ENCODE measurements at places on chromosomes 3 and 15.

DNA sequence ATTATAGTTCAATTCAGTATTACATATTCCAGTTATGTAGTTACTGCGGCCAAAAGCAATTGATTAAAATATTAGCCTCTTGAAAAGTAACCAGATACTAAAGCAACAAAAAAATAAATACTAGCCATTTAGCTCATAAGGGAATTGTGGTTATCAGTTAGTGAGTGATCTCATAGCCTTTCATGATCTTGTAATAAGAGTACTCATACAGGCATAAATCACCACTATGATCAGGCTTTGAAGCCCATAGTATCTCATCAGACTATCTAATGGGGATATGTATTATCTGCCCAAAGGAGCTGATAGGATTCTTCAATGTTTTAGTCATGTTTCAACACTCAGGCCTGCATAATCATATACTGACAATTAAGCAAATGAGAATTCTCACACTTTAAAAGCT lies 184.1 kb upstream of the CCDC54 start:
- DNase-seq = no peak

GRCh38 chr15:87500240-87500639 lies 756.3 kb downstream of the NTRK3 start:
- peak; percentile 42 for DNase-seq

DNA sequence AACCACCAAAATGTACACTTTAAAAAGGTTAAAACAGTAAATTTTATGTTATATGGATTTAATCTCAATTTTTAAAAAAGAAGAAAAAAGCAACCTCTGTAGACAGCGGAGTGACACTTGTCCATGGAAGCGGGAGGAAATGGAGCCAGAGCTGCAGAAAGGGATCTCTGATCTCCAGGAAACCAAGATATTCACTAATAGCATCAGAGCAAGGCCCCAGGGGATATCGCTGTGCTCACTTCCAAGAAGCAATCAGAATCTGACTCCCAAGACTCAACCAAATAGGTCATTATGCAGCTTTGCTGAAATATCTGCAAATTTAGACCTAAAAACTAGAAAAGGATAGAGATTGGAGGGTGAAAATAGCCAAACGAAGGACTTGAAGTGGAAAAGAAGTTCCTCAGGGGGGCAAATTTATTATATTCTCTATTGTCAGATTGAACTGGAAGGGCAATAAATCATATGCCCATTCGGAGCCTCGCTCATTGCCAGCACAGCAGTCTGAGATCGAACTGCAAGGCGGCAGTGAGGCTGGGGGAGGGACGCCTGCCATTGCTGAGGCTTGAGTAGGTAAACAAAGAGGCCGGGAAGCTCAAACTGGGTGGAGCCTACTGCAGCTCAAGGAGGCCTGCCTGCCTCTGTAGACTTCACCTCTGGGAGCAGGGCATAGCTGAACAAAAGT lies 62.0 kb upstream of the ATP2C1 start:
- DNase-seq = no peak

- no peak for DNase-seq
Observed at GRCh38 chr15:94206463-94207167, 24.7 kb upstream of the MCTP2 start.

DNA sequence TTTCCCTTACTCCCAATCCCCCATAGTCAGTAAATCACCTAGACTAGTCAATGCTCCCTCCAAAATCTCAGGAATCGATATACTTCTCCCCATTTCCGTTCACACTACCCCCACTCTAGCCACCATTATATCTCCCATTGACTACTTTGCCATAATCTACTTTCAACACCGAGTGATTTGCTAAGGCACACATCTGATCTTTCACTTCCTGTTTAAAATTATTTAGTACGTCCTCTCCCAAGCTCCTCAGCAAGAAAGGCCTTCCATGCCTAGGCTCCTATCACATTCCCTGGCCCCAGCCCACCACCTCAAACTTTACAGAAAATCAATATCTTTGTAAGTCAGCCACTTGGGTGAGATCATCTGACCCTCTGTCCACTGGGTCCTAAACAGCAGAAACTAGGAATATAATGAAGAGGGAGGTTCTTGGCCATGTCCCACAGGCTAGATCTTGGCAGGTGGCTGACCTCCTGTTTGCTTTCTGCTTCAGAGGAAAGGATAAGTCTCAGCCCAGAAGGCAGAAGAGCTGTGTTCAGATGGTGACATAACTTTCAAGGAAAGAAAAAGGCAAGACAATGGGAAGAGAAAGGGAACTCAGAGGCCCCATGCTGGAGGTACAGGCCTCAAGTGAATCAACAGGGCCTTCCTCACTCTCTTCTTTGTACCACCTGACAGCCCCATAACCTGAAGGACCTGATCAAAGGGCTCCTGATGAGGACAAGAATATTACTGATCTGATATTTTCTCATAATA lies 103.0 kb downstream of the RPL22L1 start:
- DNase-seq = no peak

DNA sequence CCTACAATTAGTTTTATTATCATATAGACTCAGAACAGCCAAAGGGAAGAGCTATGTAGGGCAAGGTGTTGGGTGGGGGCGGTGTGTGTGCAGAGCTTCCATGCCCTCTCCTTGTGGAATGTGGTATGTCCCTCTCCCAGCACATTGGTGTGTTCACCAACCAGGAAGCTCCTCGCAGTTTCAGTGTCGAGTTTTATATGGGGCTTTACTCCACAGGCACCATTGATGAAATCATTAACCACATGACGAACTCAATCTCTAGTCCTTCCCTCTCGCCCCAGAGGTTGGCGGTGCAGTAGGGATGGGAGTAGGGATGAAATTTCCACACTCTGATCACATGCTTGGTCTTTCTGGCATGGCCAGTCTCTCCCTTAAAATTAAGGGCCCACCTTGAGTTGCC lies 13.6 kb upstream of the SRP14 start:
- no peak for DNase-seq

GRCh38 chr3:171749124-171749523 lies 61.2 kb downstream of the PLD1 start:
- DNase-seq = no peak

- no peak for DNase-seq
Observed at GRCh38 chr3:46929324-46929723, 47.2 kb downstream of the CCDC12 start.

DNA sequence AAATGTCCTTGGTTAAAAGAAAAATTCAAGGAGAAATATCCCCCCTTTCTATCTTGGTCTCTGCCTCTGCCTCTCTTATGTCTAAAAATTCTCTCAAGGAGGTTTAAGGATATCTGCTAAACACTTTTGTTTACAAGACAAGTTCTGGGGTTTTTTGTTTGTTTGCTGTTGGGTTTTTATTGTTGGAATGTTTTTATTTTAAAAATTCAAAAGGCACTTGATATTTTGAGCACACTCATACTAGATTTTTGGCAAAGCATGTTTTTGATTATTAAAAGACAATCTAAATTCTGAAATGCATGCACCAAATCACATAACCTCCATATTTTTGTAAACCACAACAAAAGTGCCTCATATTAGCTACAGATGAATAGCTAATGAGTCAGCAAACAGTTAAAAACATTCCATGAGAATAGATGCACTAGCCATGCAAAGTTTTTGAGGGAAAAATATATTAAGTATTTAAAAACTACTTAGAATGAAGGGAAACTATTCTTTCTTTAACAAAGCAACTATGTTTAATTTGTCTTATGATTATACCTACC lies 84.6 kb downstream of the ZBTB20 start:
- DNase-seq = no peak

DNA sequence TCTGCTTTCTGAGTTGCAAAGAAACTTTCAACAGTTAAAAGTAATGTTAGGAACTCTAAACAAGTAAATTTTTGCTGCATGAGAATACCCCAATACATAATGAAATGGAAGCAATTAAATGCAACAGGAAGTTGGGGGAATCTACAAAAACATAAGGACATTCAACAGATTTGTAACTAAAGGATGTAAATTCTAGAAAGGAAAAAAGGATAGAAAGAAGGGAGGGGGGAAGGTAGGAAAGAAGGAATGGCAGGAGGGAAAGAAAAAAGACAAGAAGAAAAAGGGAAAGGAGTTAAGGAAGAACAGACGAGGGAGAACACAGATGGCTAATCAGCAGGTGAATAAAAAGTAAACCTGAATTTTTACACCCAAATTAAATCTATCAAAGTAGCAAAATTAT lies 22.3 kb upstream of the ANP32A start:
- DNase-seq = no peak

GRCh38 chr15:52255935-52256334 lies 39.7 kb downstream of the MYO5C start:
- DNase-seq = no peak

DNA sequence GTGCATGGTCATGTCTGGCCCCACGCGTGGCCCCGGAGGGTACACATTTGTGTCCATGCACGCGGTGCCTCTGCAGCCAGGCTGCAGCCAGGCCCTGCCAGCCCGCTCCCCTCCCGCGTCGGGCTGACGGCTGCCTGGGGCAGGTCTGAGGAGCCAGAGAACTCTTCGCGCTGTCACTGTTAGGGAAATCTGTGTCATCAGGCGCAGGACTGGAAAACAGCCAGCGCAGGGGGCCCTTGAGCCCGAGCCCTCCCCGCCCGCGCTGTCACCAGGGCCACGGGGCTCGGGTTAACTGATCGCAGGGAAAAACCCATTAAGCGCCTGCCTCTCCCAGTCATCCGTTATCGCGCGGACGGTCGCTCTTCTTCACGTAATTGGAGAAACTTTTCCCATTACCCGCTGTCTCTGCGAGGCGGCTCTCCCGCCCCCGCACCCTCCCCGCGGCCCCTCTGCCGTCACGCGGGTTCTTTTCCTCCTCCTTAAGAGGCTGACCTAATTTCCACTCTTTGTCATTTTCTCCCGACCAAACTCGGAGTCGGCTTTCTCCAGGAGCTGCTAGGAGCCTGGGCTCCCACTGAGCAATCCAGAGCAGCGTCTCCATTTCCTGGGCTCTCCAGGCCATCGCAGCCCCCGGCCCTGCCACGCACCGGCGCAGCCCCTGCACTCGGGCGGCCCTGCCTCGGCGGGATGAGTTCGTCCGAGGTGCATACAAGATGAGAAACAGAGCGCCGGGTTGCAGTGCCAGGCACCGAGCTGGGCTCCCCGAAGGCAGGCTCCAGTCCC lies 57.5 kb upstream of the PRR23E start:
- peak; percentile 92 for DNase-seq

DNA sequence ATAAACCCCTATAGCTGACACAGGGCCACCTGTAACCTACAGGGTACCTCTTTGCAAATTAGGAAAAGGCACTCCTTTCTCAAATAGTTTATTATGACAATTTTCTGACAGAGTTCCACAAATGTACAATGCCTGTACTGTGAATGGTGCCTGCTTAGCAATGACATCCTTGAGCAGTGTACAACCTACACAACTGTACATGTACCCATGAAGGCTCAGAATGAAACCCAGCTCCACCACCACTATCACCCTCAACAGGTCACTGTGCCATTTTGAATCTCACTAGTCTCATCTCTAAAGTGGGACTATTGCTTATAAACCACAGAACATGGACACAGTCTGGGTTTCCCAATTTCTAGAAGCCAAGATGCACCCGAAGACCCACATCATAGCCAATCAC lies 7.0 kb downstream of the MFGE8 start:
- DNase-seq = no peak

GRCh38 chr3:52458031-52458760 lies 2.8 kb downstream of the NISCH start:
- DNase-seq = no peak

DNA sequence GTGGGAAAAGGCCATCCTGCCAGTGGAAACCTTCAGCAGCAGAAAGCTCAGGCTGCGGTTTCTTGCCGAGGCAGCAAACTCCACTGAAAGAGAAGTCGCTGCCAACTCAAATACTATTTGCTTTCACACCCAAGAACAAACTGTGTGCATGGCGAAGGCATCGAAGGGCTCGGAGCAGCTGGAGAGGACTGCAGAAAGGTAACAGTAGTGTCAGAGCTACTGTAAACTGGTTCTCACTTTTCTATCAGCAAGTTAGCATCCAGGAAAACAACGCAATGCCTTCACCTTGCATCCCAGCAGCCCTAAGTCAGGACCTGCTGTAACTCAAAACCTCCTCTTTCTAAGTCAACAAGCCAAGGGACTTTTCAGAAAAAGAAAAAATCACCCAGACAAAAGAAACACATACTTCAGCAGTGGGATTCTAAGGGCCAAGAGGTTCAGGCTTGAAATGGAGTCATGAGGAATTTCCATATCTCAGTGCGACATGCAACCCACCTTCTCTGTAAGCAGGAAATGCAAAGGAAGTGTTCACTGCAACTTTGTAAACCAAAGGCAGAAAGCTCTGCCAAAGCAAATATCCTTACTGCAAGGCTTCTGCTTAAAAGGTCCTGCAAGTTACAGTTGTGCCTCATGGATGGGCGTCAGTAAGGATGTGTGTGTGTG lies 193.5 kb downstream of the FOXP1 start:
- DNase-seq = no peak

DNA sequence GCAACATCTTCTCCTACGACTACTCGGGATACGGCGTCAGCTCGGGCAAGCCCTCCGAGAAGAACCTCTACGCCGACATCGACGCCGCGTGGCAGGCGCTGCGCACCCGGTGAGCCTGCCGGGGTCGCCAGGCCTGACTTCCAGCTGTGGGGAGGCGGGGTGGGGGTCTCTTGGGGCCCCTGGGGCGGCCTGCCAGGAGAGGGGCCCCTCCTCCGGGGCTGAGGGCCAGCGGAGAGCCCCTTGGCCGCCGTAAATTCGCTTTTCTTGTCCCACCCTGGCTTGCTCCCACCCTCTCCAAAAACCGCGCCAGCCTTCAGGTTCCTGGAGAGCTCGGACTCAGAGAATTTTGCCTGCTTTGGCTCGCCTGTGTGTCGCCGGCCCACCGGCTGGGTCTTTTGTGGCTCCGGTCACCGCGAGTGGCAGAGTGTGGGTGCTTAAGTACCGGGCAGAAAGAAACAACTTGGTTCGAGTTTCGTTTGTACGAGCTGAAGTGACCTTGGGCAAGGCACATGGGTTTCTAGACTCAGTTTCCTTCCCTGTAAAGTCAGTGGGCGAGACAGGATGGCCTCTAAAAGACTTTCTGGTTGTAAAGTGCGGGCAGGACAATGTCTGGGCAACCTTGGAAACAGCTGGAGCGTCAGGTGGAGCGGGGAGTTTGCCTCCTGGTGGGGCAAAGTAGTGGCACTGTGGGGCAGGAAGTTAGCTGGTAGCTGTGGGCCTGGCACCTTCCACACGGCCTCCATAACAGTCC lies 976 bp downstream of the ABHD17C start:
- peak; percentile 53 for DNase-seq

GRCh38 chr3:112360561-112360960 lies 27.6 kb downstream of the CD200 start:
- DNase-seq = no peak

GRCh38 chr3:138066383-138066782 lies 49.0 kb downstream of the DZIP1L start:
- DNase-seq = no peak

GRCh38 chr3:4198491-4198890 lies 104.7 kb upstream of the SETMAR start:
- no peak for DNase-seq

Data from SK-N-SH (cell line).